ENCODE measurements at places on chromosomes 5 and 9.

- no peak for DNase-seq
Observed at GRCh38 chr9:6109571-6109970, 94.1 kb upstream of the RANBP6 start.

DNA sequence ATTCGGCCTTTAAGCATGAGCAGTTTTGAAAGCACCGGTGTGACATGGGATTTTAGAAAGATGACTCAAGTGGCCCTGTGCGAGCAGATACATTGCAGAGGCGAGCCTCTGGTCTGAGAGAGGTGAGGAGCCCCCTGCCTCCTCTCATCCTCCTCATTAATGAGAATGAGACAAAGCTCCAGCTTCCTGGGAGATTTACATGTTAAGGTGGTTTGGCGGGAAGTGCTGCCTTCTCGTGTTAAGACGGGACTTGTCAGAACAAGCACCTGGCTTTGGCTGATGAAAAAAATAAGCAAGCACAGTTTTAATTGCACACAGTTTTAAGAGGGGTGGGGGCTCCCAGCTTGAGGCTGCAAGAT is 68.1 kb downstream of the ACTL7B start:
- DNase-seq = no peak

- DNase-seq = no peak
Observed at GRCh38 chr5:16812448-16812847, 123.6 kb downstream of the MYO10 start.

- DNase-seq = no peak
Observed at GRCh38 chr9:90903766-90904424, 102.3 kb downstream of the SYK start.

- DNase-seq = no peak
Observed at GRCh38 chr9:125235804-125236519, 5.2 kb downstream of the HSPA5 start.

DNA sequence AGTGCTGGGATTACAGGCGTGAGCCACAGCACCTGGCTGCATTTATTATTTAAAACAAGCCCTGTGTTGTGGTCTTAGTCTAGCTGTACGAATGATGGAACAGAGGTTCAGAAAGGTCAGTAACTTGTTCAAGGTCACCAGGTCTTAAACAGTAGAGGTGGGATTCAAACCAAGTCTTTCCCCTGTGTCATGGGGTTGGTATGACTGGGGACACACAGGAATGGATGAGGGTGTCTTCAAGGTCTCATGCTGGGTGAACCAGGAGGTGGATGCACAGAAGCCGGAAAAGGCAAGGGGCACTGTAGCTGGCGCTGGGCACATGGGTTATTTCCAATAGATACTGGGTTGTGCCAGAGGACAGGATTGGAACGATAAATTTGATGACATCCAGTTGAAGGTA is 32.2 kb upstream of the TJP2 start:
- no peak for DNase-seq

DNA sequence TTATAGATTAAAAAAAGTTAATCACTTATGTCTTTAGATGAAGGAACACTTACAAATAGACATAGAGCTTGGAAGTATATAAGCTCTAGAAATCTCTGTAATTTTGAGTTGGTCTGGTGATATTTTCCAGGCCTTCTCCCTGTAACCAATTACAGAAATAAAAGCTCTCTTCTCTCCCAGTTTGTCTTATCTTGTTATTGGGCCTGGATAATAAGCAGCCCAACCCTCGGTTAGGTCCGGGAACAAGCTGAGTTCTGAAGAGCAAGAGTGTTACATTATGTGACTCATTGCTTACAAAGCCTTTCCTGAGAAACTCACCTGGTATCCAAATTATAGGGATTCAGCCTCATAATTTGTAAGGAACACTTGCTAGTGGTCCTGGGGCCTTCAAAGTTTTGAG is 1146.2 kb downstream of the CDH9 start:
- DNase-seq = no peak

- no peak for DNase-seq
Observed at GRCh38 chr5:161507591-161507990, 38.9 kb downstream of the GABRB2 start.

- no peak for DNase-seq
Observed at GRCh38 chr9:1253064-1253979, 203.2 kb downstream of the DMRT2 start.

DNA sequence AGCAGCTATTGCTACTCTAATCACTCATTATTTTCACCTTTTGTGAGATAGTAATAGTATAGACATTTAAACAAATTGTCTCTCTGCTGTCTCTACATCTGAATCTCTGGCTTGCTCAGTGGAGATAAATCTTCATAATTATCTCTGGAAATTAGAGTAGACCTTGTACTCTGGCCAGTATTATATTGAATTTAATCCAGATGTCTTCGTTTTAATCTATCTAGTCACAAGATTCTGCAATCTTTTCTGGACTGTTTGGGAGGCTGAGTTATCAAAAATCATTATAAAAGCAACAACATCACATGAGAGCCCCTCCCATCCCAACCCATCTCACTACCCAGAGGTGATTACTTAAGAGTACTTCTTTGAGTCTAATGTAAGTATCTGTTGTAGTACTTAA is 19.0 kb downstream of the ARHGAP26 start:
- DNase-seq = no peak
